ENCODE measurements at places on chromosomes 1 and 21.

DNA sequence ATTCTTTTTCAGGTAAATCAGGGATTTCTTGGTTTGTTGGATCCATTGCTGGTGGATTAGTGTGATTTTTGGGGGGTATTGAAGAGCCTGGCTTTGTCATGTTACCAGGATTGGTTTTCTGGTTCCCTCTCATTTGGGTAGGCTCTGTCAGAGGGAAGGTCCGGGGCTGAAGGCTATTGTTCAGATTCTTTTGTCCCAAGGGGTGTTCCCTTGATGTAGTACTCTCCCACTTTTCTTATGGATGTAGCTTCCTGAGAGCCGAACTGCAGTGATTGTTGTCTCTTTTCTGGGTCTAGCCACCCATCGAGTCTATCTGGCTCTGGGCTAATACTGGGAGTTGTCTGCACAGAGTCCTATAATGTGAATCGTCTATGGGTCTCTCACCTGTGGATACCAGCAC is 17.6 kb upstream of the CCSAP start:
- DNase-seq, result no peak

GRCh38 chr1:202710070-202711045 is at the start of gene SYT2:
Gene SYT2 (minus strand): TSS chr1:202710454. CDS start chr1:202605772, 104,682 bp downstream.
- no peak for DNase-seq

DNA sequence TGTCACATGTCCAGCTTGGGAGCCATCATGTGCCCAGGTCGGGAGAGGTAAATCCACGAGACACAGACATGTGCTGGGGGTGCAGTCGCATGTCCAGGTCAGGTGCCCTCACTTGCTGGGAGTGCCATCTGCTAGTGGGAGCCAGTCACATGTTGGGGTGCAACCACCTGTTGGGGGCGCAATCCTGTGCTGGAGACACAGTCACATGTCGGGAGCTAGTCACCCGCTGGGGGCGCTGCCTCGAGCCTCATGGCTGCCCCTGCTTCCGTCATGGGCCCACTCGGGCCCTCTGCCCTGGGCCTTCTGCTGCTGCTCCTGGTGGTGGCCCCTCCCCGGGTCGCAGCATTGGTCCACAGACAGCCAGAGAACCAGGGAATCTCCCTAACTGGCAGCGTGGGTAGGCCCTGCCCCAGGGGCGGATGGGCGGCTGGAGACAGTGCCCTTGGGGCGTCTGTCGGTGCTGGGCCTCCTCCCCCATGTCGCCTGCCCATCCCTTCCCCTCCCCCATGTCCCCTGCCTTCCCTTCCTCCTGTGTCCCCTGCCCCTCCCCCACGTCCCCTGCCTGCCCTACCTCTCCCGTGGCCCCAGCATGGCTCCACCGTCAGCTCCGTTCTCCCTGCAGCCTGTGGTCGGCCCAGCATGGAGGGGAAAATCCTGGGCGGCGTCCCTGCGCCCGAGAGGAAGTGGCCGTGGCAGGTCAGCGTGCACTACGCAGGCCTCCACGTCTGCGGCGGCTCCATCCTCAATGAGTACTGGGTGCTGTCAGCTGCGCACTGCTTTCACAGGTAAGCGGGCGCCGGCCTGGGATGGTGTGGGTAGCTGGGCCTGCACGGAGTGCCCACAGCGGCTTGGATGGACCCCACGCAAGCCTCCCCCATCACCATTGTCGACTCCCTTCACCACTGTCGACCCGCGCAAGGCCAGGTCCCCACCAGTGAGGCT is at the start of gene PRSS38:
TSS of gene PRSS38 (plus strand) at position 208 of the 942 bp plus-strand sequence. CDS start at position 250, 42 bp downstream.
- no peak for DNase-seq

DNA sequence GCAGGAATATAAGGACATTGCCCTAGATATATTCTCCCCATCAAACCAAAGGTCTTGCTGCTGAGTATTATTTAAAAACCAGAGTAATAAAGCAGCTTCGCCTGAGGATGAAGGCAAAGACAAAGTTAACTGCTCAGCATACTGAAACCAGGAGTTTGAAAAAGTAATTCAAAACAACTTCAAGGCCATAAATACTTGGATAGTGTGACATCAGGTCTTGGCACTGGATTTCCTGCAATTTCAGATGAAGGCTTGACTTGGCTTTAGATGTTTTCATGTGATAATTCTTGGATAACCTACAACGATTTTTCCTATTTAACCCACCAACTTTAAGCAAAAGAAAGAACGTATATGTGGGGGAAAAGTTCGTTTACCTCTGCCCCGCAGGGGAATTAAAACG is 10.6 kb downstream of the SOD1 start:
- DNase-seq, result no peak

DNA sequence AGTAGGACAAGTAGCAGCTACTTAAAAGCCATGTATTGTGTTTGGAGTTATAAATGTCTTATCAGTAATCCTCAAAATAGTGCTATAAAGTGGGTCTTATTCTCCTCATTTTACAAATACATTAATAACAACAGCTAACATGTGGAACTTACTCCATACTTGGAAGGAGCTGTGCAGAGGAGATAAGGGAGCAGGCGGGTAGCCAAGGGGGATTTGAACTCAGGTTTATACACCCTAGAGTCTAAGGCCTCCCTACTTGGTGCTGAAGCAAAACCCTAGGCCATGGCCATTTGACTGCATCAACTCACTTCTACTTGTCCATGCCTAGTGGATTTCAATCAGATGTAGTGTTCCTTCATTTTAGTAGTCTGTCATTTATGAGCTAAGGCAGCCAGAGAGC is 72.1 kb downstream of the LMO4 start:
- DNase-seq, result no peak

GRCh38 chr1:17370618-17371017 is 1.4 kb upstream of the PADI6 start:
- DNase-seq, result no peak

DNA sequence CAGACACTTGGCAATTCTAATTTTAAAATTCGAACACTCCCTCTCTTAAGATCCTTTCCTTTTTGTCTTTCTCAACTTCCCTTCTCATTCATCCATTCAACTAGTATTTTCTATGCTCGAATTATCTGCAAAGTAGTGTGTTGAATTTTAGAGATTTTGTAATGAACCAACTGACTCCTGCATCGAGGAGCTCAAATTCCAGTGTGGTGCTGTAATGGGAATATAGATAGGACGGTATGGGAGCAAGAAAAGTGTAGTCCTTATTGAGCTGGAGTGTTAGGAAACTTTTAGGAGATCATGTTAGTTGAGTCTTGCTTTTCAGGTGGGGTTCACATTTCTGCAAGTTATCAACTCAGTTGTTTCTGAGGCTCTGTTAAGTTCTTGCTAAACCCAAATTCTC is 897.5 kb downstream of the TTLL7 start:
- DNase-seq, result no peak

- no peak for DNase-seq
Measured at GRCh38 chr1:211684791-211685190, 9.4 kb upstream of the NEK2 start.

DNA sequence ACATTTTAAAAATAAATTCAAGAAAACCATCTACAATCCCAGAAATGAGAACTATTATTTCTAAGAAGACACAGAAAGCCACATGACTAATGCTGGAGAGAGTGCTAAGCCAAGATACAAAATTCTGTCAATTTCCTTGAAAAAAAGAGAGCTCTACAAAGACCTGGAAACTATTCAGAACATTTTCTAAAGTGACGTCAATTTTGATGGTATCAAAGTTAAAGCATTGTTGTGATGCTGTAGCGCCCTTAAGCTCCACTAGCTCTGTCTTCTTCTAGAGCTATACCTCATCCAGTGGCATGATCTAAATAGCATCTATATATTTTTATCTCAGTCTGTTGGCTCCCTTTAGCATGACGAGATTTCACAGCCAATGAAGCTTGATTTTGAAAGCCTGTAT is 73.9 kb downstream of the ODF2L start:
- DNase-seq, result no peak

- DNase-seq, result no peak
Measured at GRCh38 chr1:208028526-208028925, 117.6 kb upstream of the CD34 start.

DNA sequence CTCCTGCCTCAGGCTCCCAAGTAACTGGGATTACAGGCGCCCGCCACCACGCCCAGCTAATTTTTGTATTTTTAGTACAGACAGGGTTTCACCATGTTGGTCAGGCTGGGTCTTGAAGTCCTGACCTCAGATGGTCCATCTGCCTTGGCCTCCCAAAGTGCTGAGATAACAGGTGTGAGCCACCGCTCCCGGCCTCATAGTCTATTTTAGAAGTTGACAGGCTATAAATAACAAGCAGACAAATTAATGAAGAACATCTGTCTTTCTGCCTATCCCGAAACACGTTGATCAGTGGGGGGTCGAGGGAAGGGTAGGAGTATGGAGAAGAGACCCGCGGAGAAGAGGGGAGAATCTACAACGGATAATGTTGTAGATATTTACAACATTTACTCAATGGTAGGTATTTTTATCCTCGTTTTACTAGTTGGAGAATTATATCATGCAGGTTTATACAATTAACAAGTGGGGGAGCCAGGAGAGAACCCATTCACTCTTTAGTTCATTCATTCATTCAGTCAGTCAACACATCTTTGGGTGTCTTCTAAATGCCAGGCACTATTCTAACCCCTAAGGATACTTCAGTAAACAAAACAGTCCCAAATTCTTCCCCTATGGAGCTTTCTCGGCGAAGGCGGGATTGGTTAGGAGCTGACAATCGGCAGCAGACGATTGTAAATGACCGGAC is 497 bp upstream of the IFNAR2 start:
- DNase-seq, result no peak

- DNase-seq, result peak; percentile 4
Measured at GRCh38 chr1:149997585-149998262, 12.8 kb downstream of the OTUD7B start.

DNA sequence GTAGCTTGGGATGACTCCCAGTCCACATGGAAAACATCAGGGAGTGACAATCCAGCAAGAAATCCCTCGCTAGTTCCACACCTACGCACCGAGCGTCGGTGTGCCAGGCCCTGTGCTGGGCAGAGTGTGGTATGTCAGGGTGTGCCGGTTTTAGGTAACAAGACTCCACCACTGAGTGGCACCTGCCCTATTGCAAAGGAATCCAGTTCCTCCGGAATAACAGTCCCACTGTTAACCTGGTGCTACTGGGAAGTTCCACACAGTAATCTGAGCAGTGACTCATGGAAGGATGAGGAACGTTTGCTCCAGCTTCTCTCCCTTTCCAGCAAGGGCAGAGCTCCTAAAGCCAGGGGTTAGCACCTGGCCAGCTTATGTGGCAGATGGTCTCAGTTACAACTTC is 14.3 kb downstream of the RNF207 start:
- DNase-seq, result no peak

DNA sequence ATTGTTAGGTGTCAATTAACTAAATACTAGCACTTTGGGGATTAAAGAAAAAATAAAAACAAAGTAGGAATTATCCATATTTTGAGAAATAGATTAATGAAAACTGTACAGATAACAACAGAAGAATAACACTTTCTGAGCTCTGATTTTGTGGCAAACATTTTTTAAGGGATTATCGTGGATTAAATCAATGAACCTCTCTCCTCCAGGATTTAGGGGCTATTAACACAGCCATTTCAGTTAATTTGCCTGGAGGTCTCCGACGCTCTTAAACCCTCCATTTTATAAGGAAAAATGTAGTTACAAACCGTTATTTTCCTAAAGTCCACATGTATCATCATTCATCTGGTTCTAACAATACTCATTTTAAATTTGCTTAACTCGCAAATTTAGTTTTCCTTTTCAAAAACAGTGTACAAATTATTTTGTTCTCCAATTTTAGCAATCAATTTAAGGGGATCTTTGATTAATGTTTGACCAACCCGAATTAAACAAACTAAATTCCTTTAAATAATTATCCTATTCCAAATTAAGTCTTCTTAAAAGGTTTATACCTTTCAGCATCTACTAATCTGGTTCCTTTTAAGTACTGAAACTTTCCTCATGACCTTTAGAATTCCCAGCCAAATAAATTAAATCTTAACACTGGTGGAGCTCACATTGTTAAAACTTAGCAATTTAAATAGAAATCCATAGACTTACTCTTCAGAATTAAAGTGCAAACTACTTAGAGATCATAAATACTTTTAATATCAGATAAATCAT is 30.7 kb upstream of the RNF187 start:
- DNase-seq, result no peak

DNA sequence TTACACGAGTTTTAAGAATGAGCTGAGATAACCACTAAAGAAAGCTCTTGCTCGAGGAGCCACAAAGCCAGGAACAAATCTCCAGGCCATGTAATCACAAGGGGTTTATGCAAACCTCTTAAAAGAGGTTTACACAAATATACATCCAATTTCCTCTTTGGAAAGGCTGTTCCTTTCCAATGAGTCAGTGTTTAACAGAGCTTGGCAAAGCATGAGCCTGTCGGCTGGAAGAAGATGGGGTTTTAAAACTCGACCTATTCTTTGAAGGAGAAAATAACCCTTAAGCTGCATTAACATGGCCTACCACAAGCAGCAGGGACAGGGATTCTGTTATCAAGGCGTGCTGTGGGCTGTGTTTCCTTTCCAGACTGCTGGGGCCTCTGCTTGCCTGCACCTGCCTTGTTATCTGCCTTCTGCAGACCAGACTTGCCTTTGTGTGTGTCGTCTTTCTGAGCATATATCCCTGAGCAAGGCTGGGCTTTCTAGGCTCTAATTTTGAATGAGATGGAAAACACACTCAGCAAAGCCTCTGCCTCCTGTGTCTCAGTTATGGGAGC is 40.6 kb upstream of the CYP2J2 start:
- no peak for DNase-seq

DNA sequence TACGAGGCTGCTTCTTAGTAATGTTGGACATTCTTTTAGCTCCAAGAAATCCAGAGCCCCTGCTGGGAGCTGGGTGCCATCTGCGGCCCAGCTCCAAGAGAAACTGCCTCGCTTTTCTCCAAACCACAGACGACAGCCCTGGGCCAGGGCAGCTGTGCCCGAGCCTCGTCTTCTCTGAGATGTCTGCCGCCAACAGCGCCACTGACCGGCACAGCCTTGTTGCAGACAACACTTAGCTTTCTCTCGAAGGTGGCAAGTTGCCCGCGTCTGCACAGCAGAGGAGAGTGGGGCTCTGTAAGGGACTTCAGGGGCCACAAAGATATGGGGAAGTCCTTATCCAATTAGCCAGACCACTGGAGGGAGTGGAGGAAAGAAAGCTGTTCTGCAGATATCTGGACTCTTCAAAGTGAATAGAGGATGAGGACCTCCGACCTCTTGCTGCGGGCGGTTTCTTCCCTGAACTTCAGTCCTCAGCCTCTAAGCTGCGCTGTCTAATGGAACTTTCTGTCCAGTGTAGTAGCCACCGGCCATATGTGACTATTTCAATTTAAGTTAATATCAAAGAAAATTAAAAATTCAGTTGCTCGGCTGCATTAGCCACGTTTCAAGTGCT is 63.9 kb upstream of the DISP3 start:
- no peak for DNase-seq

DNA sequence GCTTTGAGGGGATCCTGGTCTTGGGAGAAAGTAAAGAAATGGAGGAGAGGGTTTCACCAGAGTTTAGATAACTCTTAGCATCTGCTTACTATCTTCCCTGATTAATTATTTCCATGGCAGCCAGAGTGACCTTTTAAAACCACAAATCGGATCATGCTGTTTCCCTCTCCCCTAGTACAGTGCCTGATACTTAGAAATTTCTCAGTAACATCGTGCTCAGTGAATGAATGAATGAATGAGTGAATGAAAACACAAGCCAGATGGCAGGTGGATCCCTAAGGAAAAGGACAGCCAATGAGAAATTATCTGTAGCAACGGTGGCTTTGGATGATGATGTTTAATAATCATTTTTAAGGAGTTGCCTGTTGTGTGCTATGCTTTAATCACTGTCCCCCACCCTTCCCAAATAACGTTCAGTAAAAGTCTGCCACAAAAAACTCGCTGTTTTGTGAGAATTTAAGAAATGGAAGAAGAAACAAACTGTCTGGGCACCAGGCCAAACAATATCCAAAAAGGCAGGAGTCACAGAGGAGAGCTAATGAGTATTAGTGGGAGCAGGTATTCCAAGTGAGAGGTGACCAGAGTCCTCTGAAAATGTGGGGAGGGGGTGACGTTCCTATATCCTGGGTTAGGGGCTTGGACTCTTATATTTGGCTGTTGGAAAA is 737 bp upstream of the SMAP2 start:
- no peak for DNase-seq

Measured in stimulated activated CD4-positive, alpha-beta T cell treated with anti-CD3 and anti-CD28 coated beads, TNF-alpha, amount 100 ng/mL, for 48 hours (primary cell).